ENCODE measurements at places on chromosomes 1 and 21.

- no peak for DNase-seq
Observed at GRCh38 chr1:228088586-228089498, 6.3 kb downstream of the ARF1 start.

DNA sequence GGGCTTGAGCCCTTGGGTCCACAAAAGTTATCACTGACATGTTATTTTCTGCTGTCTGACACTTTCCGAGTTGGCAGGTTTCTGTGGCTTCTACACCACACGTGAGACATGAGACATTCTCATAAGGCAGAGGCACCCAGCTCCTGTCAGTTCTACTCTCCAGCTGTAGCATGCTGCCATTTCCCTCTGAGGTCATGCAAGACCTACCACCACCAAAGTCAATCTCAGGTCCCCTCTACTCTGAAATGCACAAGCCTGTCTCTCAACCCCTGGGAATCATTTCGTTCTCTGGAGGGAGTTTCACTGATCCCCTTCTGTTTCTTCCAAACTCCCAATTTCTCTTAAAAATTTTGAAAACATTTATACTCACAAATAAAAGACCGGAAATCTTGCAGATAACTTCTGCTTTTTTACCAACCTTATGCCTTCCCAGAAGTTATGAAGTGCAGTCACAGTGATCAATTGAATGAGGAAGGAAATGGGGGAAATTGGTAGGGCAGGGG is 39.5 kb upstream of the CR2 start:
- peak; percentile 88 for DNase-seq

- DNase-seq, result no peak
Observed at GRCh38 chr1:41474490-41475271, 9.8 kb downstream of the EDN2 start.

DNA sequence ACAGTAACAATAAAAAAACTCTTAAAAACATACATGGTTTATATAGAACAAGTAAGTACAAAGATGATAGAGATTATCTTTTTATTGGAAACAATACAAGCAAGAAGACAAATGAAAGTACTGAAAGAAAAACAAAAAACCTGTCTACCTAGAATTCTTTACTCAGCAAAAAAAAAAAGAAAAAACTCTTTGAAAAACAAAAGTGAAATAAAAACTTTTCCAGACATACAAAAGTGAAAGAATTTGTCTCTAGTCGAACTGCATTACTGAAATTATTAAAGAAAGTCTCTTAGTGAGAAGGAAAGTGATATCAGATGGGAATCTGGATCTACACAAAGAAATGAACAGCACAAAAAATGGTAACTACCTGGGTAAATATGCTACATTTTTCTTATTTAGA is 2.7 kb upstream of the HMCN1 start:
- DNase-seq, result no peak

- DNase-seq, result no peak
Observed at GRCh38 chr1:160162931-160163330, 11.5 kb downstream of the ATP1A4 start.

DNA sequence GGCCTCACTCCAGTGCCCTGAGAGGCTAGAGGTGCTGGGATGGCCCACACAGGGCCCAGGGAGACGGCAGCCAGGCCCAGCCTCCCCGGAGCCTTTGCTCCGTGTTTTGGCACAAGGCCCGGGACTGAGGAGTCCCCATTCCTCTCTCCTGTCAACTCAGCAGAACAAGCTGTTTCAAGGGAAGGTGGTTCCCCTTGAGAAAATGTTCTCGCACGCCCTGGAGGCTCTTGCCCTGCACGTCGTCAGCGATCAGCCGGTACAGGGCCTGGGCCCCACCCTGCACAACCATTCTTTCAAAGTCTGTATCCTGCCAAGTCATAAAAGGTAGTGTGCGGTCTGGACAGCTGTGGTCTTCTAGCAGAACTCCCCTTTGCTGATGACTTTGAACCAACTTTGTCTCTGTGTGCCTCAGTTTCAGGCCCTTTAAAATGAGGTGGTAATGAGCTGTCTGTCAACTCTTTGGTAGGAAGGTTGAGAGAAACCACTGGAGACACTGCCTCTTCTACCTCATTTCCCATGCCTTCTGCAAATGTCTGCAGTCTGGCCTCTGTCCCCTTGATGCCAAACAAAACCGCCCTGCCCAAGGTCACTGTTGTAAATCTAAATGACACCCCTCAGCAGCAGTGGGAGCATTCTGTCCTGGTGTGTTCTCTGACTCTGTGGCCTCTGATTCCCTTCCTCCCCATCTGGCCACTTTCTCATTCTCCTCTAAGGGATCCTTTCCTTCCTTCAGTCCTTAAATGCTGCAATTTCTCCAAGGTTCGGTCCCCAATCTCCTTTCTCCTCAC is 138.6 kb upstream of the JUN start:
- DNase-seq, result no peak
